ENCODE measurements at places on chromosomes 4 and X. TPM values are rescaled to one million over a fixed set of nuclear protein-coding genes. Genes with fewer than 3 reads are reported as not detected.

GRCh38 chrX:16683007-16683664, 29.3 kb downstream of the CTPS2 start:
- no peak for DNase-seq

DNA sequence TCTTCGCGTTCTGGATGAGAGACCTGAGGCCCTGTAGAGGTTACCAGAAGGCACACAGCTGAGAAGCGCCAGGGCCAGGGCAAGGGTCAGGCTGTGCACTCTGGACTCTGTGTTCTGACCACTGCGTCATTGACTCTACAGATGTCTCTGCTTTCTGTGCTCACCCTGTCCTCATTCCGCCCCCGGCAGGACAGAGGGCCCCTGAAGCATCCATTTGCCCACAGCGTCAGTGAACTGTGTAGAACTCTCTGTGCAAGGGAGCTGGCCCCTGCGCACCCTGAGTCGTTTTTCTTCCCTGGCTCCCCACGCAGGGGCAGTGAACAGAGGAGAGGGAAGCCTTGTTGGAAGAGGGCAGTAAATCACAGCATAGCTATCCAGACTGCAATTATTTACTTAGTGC, 6.1 kb upstream of the WAS start:
- DNase-seq, result no peak

GRCh38 chr4:105184316-105184980, 37.8 kb downstream of the TET2 start:
- DNase-seq, result no peak

GRCh38 chr4:65668201-65669089, 1.8 kb downstream of the EPHA5 start:
- DNase-seq, result peak; percentile 12

DNA sequence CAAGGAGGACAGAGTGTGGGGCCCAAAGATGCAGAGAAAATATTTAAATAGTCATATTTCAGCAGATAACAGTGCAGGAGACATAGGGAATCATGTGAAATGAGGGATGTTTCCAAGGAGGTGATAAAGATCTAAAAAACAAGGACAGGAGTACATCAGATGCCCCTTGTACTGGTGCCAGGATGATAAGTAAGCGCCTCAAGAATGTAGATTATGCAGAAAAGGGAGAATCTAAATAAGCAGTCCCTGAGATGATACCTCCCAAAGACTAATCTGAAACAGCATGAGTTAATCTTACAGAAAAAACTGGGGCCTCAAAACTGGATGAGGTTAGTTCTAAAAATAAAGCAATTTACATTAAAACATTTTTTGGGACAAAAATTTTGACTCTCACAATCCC, 136.1 kb upstream of the WDFY3 start:
- DNase-seq, result no peak

GRCh38 chr4:32191961-32192360, 1471.8 kb downstream of the PCDH7 start:
- DNase-seq, result no peak

DNA sequence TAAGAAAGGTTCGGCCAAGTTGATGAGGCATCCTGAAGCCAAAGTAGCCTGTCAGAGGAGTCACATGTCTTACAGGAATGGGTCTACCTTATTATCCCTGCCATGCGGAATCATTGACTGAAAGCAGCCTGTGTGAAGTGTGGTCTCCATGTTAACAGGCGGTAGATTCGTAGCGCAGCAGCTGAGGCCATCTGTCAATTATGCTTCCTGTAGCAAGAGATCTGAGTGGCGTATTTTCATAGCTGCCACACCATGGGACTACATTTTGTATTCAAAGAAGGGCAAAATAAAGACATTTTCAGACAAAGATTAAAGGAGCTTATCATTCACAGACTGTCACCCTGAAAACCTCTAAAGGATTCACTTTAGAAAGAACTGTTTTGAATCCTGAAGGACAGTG, 11.2 kb upstream of the MED14 start:
- DNase-seq, result no peak

- DNase-seq, result no peak
These were observed 39.7 kb downstream of the TSPAN5 start for GRCh38 chr4:98618680-98619079.

GRCh38 chr4:14994242-14994641, 8.0 kb upstream of the CPEB2 start:
- no peak for DNase-seq

DNA sequence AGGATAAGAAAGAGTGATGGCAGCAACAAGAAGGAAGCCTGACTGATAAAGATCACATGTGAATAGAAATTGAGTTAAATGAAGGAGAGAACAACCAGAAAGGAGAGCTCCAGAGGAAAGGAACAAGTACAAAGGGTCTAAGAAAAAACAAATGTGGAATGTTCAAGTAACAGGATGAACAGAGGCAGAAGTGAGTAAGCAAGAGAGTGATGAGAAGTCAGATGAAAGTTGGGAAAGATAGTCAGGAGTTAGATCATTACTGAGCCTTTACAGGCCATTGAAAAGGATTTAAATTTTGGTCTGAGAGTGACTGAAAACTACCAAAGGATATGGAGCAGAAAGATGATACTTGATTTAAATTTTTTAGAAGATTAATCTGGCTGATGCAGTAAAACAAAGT, 38.1 kb downstream of the NFXL1 start:
- no peak for DNase-seq

GRCh38 chr4:155899891-155900290, 3.6 kb upstream of the TDO2 start:
- no peak for DNase-seq

DNA sequence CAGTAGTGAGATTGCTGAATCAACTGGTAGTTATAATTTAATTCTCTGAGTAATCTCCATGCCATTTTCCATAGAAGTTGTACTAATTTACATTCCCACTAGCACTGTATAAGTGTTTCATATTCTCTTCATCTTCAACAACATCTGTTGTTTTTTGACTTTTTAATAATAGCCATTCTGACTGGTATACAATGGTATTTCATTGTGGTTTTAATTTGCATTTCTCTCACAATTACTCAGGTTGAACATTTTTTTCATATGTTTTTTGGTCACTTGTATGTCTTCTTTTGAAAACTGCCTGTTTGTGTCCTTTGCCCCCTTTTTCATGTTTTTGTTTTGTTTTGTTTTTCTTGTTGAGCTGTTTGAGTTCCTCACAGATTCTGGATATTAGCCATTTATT, 880.2 kb downstream of the RAPGEF2 start:
- DNase-seq, result no peak

GRCh38 chr4:34644579-34645115, 1599.7 kb downstream of the ARAP2 start:
- DNase-seq, result no peak

- DNase-seq, result no peak
These were observed 162.1 kb downstream of the PCDH18 start for GRCh38 chr4:137370206-137370633.

- DNase-seq, result no peak
These were observed 43.7 kb downstream of the PDLIM5 start for GRCh38 chr4:94495408-94495807.

GRCh38 chr4:2261110-2261852, 628 bp downstream of the MXD4 start:
- DNase-seq, result peak; percentile 82

DNA sequence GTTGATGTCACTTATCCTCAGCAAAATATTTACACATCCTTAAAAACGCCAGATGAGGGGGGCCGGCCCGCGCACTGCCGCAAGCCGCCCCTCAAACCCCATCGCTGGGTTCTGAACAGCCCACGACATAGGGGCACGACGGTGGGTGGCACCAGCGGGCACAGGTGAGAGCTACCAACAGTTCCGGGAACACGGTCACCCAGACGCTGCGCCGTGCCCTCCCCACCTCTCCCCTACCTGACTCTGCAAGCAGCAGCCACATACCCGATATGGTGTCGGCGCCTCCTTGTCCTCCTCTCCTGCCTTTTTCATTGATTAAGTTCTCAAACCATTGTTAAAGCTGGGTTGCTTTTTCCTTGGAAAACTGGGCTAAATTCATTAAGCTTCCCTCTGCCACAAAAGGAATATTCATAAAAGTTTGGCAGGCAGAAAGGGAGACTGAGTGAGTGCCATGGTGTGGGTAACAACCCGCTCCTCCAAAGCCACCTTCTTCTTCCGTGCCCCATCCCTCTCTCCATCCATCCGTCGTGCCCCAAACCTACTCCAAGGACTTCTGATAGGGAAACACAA, 1.4 kb downstream of the RAI2 start:
- DNase-seq, result peak; percentile 55

DNA sequence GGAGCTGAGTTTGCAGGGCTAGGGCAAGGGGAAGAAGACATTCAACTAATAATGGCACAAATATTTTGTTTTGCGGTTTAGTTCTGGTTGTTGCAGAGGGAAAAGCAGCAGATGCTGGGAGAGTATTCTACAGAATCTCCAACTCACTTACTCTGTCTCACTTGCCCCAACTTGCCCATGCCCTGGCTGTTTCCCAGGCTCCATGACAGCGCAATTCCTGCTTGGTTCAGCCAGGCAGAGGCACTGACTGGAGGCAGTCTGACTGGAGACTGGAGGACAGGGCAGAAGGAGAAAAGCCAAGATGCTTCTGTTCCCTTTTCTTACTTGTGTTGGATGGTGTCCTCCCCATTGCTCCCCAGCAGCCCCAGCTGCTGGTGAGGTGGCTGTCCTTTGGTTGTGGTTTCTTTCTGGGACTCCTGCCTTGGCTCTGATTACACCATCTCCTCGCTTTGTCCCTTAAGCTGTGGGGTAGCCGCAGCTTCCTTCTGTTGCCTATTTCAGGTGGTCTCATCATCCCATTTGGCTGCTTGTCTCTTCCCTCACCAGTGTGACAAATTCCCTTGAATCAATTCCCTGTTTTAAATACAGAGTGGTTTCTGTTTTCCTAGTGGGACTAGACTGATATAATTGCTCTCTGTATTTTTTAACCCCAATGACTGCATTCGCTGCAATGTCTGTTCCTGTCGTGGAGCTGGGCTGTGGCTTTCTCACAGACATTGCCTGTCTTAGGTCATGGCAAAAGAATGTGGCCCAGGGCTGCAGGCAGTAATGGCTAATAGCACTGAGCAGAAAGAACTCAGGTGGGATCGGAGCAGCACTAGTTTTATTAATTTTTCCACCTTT, 24.2 kb upstream of the RASL11B start:
- DNase-seq, result no peak

ARHGEF6 gene
- polyA plus RNA-seq, result 17.1 TPM

FAM90A26 gene
- polyA plus RNA-seq, result not detected

SLC25A5 gene
- 126 TPM for polyA plus RNA-seq

DMP1 gene
- polyA plus RNA-seq, result not detected

ZNF518B gene
- 7.5 TPM for polyA plus RNA-seq

SLC2A9 gene
- polyA plus RNA-seq, result 5.1 TPM

CT45A3 gene
- polyA plus RNA-seq, result not detected
